Type B pancreatic cell (in vitro differentiated cells): ENCODE measurements at places on chromosomes 1 and 21. TPM values are rescaled to one million over a fixed set of nuclear protein-coding genes. Genes with fewer than 3 reads are reported as not detected.

DNA sequence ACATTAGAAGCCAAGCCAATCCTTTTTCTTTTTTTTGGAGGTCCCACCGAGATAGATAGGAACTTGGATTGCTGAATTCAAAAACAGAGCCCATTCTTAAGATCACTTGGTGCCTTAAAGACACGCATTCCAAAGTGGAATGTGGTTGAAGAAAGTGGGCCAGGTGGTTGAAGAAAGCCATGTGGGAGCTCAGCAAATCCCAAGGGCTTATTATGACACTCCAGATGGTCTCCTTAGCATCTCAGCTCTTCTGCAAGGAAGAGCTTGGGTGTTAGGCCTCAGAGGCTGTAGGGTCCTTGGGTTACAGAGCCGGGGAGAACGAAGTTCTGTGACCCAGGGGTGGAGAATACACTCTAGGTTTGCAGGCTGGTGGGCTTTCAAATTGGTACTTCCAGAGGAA, 13.5 kb downstream of the TOR3A start:
- no peak for DNase-seq

- DNase-seq = no peak
Observed at GRCh38 chr1:32818804-32819541, 1.5 kb downstream of the S100PBP start.

- DNase-seq = no peak
Observed at GRCh38 chr1:171286032-171286705, 27.8 kb upstream of the FMO4 start.

Gene SPATA1
- 0.67 and 1.8 TPM in 2 replicates for total RNA-seq

Gene C4BPB
- total RNA-seq = 0.36 and 4.4 TPM in 2 replicates

- DNase-seq = no peak
Observed at GRCh38 chr1:238681451-238681850, 704.9 kb upstream of the CHRM3 start.

Gene LORICRIN
- not detected in 2 replicates for total RNA-seq

DNA sequence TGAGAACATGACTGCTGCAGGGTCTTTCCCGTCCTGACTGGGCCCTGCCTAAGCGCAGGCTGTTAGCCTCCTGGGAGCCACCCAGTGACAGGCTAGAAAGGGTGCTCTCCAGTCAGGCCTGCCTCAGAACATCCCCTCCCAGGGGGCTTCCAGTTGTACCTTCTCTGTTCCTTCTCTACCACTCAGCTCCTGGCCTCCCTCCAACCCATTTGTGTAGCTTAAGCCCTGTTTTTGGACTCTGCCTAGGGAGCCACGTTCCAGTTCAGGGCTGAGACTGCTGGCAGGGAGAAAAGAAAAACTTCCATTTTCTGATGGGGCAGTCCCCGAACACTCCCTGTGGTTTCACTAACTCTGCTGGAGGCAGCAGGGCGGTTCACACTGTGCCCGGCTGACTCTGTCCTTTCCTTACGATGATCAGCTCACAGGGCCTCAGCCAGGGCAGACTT, 15.3 kb upstream of the POU3F1 start:
- no peak for DNase-seq

DNA sequence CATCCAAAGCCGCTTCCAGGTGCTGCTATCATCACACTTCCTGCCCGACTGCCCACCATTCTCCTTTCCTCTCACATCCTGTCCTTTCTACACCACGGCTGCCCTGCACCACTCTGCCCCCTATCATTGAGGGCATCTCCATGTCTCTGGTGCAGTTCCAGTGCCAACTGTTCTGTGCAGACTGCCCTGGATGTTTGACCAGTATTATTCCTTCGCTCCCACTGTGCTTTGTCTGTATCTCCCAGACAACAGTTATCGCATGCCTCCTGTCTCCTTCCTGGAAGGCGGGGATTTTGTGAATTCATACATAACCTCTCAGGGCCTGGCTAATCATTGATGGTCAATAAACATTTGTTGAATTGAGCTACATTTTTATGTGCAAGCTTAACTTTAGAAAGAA, 63.6 kb upstream of the GNG12 start:
- no peak for DNase-seq

DNA sequence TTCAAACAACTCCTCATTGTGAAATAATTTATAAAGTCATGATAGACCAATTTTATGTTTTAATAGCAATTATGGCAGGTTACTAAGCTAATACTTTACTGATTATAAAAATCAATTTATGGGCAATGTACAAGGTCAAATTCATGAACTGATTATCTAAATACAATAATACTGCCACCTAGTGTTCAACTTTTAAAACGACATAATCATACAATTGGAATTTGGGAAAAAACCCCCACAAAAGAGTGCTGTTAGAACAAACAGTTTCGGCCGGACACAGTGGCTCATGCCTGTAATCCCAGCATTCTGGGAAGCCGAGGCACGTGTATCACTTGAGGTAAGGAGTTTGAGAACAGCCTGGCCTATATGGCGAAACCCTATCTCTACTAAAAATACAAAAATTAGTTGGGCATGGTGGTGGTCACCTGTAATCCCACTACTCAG, 14.0 kb downstream of the GTF2B start:
- DNase-seq = no peak

DNA sequence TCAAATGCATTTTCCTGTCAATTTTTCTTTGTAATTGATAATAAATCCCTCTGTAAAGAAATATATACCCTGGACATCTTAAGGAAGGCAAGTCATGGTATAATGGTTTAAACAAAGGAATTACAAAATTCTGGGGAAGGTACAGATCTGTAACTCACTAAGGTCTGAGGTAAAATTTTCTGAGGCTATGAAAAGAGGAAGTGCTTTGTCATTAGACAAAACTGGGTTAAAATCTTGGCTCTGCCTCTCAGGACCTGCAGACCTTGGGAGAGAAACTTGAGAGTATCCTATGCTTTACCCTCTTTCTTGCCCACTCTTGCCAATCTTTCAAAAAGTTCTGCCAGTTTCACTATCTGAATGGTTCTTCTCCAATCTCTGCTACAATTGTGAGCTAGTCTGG, 26.8 kb upstream of the BEND5 start:
- no peak for DNase-seq

Gene PTPN7
- 0.29 TPM in 1 of 2 replicates, not detected in the other for total RNA-seq

Gene AK4
- 35.2 and 80.0 TPM in 2 replicates for total RNA-seq
